ENCODE measurements at places on chromosomes 16 and 17.

DNA sequence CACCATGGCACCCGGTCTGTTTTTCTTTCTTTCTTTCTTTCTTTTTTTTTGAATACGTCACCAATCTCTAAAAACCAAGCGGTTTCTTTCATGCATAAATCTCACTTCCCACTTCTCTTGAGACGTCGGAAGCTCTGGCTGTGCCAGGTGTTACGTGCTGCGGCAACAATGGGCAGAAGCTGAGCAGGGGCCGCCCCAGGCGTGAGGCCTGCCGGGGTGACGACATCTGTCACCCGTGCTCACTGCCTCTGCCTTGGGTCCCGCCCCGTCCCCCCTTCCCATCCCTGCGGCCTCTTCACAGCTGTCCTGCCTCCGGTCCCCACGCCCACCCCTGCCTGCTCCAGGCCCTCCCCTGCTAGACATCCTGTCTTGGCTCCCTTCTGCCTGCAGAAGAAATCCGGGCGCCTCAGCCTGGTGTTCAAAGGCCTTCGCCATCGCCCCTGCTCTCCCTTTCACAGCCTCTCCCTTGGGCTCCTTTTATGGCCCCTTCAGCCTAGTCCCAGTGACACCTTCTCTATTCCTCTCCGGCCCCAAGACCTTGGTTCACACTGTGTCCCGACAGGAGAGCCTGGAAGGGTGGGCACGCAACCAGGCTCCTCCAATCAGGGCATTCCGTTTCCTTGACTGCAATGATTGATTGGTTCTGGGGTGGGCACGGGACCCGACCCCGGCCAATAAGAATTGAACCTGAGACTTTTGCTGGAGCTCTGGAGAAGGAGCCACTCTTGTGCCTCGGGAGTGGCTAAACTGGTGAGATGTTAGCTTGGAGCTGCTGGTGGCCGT is 4.8 kb downstream of the P2RX1 start:
- DNase-seq: no peak

DNA sequence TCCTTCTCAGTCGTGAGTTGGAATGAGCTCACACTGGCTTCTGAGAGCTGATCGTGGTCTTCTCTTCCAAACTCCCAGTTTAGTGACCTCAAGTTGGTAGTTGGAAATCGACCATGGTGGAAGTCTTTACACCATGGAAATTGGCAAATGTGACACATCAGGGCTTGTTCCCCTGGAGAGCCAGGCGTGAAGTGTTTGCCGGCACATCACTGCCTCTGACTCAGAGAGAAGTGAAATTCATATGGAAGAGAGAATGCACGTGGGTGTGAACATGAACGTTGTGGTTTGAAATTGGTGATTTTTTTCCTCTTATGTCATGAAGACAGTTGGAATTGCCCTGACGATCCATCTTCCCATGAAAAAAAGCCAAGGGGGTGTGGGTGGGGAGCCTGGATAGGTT is 47.4 kb downstream of the AXIN2 start:
- DNase-seq: peak; percentile 76

- DNase-seq: no peak
These were observed 115.7 kb downstream of the BANP start for GRCh38 chr16:88066680-88067529.

DNA sequence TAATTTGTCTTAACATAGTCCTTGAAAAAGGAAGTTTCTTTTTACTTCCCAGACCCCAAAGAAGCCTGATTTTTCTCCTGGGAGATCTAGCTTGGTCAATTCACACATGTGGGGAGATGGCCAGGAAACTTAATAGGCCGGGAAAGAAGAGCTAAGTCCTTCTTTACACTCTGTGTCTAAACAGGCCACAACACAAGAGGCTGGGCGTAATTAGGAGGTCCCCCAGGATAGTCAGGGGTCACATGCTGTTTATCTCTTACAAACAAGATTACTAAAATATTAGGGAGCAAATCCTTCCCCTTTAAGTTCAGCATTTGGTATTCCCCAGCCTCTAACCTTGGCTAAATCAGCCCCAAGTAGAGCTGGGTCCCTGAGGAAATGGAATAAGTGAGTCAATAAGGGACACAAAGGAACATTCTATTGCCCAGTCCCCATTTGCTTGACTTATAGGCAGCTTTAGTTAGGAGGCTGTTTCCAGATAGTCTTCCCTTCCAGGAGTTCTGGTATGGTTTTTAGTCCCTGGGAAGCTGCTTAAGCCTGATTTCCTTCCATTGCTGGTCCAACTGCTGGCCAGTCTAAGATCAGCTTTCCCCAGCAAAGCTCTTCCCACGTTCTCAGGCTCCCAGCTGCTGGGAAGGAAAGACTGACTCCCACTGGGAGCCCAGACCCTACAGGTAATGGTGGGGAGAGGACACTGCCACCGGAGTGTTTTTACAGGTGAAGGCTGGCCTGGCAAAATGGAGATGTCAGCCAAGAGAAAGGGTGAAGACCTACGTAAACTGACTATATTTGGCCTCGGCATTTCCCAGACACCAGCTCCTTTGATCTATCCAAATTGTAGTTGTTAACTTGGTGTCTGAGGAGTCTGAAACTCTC is 14.1 kb upstream of the HOXB9 start:
- no peak for DNase-seq

Data from urothelium cell line (cell line).